ENCODE measurements at places on chromosomes 1 and 21.

DNA sequence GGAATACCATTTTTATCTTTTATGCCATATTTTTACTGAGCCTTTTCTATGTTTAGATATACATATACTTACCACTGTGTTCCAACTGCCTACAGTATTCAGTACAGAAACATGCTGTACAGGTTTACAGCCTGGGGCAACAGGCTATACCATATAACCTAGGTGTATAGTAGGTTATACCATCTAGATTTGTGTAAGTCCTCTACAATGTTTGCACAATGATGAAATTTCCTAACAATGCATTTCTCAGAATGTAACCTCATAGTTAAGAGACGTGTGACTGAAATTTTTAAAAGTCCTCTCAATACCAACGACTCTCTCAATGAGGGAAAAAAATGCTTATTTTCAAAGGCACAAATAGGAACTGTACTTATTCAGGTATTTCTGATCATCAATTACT lies 21.7 kb downstream of the INTS7 start:
- no peak for DNase-seq

GRCh38 chr1:78490861-78491450 lies at the start of gene PTGFR:
PTGFR (plus strand) TSS chr1:78490974; CDS start chr1:78492744, 1,770 bp downstream.
- no peak for DNase-seq

GRCh38 chr1:244057474-244058385 lies 6.6 kb downstream of the ZBTB18 start:
- DNase-seq: no peak

GRCh38 chr1:5926686-5927435 lies 65.4 kb downstream of the NPHP4 start:
- DNase-seq: no peak

- DNase-seq: no peak
Observed at GRCh38 chr1:75582725-75583261, 28.1 kb downstream of the SLC44A5 start.

- no peak for DNase-seq
Observed at GRCh38 chr1:163205513-163205912, 2.8 kb upstream of the RGS5 start.

- no peak for DNase-seq
Observed at GRCh38 chr1:233514946-233515391, 98.9 kb upstream of the KCNK1 start.

GRCh38 chr1:66764994-66765578 lies 12.8 kb downstream of the DYNLT5 start:
- peak; percentile 12 for DNase-seq

GRCh38 chr1:230204842-230205241 lies 137.8 kb downstream of the GALNT2 start:
- DNase-seq: no peak

- no peak for DNase-seq
Observed at GRCh38 chr1:186754542-186755145, 74.1 kb upstream of the PLA2G4A start.

GRCh38 chr1:204672482-204673121 lies 12.9 kb downstream of the LRRN2 start:
- DNase-seq: no peak

DNA sequence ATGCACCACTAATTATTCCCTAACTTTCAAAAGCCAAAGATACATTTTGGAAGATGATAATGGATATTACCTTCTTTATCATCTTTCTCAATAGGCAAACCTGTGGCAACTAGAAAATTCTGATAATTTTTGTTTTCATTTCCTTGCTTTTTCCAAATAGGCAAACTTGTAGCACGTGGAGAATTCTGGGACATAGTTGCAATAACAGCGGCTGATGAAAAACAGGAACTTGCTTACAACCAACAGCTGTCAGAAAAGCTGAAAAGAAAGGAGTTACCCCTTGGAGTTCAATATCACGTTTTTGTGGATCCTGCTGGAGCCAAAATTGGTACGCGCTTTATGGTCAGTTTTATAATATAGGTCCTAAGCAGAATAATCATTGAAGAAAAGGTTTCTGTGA lies 1.5 kb downstream of the FPGT start:
- no peak for DNase-seq

DNA sequence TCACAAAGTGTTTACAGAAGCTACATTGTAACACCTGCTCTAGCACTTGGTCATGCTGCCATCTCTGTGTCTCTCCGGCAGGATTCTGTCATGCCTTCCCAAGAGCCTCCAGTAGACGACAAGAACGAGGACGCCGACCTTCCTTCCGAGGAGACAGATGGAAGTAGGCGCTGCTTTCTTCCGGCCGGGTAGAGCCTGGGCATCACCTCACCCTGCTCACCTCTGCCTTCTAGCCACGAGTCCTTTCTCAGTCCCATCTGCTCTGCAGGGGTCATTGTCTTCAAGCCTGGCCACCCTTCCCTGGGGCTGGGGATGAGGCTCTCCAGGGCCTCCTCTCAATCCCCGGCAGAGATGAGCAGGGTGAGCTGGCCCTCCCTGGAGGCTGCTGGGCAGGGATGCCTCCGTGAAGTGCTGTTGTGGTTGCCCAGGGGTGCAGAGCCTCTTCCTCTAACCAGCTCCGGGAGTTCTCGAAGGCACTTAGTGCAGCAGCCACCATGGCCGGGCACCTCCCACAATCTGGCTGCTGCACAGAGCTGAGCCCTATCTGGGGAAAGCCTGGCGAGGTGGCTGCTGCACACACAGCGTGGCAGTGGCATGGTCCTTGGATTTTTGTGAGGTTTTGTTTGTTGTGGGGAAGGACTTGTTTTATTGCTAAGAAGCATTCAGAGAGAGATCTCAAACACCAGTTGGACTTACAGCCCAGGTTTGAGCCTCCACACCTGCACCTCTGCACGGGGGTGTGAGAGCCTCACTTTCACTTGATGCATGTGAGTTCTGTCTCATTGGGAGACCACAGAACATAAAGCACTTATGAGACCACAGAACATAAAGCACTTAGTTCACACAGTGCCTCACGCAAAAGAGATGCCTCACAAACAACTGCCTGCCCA lies 48.4 kb downstream of the FAAP20 start:
- DNase-seq: no peak

- no peak for DNase-seq
Observed at GRCh38 chr1:96090134-96090533, 631.5 kb upstream of the PTBP2 start.

DNA sequence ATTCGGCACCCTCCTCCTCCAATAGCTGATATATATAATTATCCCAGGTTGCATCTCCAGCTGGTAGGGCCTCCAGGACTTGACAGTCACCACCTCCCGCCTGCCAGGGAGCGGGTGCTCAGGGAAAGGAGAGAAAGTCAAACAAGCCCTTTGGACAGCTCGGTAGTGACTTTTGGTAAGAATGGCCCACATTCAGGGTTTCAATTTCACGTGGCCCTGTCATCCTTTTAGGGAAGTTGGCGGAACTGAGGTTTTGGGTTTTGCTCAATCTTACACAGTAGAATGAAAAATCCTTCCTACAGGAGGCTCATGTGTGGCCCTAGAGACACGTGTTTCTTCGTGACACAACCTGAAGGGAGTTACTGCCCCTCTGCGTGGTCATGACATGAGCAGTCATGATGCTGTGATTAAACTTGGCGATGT lies 44.2 kb downstream of the CAPN8 start:
- DNase-seq: no peak

GRCh38 chr21:45523411-45524101 lies 18.7 kb downstream of the SLC19A1 start:
- DNase-seq: no peak

- no peak for DNase-seq
Observed at GRCh38 chr1:203508463-203509073, 14.6 kb downstream of the OPTC start.

GRCh38 chr1:64133036-64133435 lies 70.4 kb upstream of the UBE2U start:
- no peak for DNase-seq

GRCh38 chr1:43450251-43450941 lies 3.3 kb downstream of the HYI start:
- DNase-seq: no peak

DNA sequence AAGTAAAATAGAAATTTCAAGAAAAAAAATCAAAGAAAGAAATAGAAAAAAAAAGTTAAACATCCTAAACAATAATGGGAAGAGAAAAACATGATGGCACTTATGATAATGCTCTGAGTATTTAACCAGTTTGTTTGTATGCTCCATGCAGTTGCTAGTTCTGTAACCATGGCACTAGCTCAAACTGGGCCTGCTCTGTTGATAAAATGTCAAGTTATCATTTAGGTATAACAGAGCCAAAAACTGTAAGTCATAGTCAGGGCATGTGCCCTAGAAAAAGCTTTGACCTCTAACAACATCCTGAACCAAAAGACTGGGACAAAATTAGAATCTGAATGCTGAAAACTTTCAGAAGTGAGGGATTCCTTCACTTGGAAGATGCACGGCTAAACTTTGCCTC lies 148.9 kb downstream of the KCNT2 start:
- no peak for DNase-seq

- no peak for DNase-seq
Observed at GRCh38 chr1:224447251-224447650, 12.7 kb upstream of the WDR26 start.

- DNase-seq: no peak
Observed at GRCh38 chr1:199422206-199422605, 605.3 kb upstream of the NR5A2 start.

- no peak for DNase-seq
Observed at GRCh38 chr1:194241215-194241614, 1054.8 kb upstream of the B3GALT2 start.

- no peak for DNase-seq
Observed at GRCh38 chr1:93804412-93804811, 74.6 kb downstream of the DNTTIP2 start.

DNA sequence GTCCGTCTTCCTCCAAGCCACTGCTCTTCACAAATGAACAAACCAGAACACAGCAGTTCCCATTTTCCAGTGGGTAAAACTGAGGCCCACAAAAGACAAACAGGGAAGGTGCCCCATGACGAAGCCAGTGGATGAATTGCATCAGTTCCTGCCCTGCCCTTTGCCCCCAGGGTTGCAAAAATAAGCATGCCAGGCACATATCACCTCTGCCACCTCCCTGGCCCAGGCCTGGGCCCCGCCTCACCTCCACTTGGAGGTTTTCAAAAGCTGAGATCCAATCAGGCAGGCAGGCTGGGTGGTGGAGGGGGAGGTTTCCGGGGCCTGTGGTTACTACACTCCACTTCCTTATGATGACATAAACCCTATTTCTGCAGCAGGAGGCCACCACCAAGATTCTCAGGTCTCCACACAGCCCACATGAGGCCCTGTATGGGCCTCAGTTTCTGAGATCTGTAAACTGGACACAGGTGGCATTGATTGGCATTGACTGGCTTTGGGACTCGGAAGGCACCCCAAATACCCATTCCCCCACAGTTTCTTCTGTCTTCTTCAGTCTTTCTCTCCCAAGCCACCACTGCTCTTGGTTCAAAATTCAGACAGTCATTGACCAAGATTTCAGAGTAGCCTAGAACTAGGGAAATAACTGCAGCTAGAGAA lies 4.1 kb downstream of the KIF21B start:
- peak; percentile 87 for DNase-seq

DNA sequence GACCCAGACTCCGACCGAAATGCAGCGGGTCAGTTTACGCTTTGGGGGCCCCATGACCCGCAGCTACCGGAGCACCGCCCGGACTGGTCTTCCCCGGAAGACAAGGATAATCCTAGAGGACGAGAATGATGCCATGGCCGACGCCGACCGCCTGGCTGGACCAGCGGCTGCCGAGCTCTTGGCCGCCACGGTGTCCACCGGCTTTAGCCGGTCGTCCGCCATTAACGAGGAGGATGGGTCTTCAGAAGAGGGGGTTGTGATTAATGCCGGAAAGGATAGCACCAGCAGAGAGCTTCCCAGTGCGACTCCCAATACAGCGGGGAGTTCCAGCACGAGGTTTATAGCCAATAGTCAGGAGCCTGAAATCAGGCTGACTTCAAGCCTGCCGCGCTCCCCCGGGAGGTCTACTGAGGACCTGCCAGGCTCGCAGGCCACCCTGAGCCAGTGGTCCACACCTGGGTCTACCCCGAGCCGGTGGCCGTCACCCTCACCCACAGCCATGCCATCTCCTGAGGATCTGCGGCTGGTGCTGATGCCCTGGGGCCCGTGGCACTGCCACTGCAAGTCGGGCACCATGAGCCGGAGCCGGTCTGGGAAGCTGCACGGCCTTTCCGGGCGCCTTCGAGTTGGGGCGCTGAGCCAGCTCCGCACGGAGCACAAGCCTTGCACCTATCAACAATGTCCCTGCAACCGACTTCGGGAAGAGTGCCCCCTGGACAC lies 534 bp downstream of the C1orf56 start:
- peak; percentile 44 for DNase-seq

GRCh38 chr1:43296207-43296606 lies 4.6 kb upstream of the TIE1 start:
- DNase-seq: no peak

DNA sequence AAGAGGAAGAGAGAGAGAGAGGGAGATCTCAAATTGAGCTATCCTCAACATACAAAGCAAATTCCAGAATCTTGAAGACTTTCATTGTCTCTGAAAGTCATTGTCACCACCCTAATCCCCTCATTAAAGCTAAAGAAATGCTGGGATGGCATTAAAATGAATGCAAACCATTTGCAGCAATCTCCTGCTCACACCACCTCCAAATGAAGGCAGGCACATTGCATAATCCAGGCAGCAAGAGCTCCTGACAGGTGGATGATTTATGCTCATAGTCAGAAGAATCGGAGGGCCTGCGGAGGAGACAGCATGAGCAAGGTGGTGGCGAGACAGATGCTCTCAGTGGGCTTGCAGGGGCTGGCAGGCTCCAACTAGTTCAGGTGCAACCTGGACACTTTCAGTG lies 90.2 kb downstream of the ESRRG start:
- no peak for DNase-seq

DNA sequence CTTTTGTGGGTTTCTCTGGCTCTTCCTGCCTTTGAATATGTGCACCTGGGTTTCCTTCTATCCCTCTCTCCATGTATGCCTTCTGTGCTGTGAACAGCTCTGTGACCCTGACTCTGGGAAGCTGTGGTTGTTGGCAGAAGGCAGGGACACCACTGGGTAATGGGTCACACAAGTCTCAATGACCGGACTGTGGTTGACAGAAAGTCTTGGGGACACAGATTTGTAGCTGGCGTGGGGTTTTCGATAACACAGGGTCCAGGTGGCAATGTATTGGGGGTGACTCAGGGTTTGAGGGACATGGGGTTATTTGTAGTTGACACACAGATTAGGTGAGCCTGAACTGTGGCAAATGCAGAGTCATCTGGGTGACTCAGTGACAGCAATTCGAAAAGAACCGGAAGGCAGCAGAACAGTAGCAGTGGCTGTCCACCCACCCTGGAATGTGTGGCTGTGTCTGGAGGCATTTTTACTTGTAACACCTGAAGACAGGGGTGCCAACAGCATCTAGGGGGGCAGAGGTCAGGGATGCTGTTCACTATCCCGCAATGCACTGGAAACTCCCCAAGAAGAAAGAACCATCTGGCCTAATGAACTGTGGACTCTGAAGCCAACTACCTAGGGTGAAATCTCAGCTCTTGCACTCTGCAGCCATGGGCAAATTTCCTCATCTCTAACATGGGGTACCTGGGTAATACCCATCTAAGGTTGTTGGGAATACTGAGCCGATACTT lies 13.0 kb upstream of the SLC6A9 start:
- DNase-seq: no peak
